Mammary microvascular endothelial cell (primary cell): ENCODE measurements at places on chromosomes 7 and 10. TPM values are rescaled to one million over a fixed set of nuclear protein-coding genes. Genes with fewer than 3 reads are reported as not detected.

The COL26A1 gene
- total RNA-seq: not detected in 2 replicates

The ZPBP gene
- total RNA-seq: not detected in 2 replicates

The GSDME gene
- 32.9 and 34.9 TPM in 2 replicates for total RNA-seq

The GPR146 gene
- total RNA-seq: 7.8 TPM in 2 replicates

The PTF1A gene
- not detected in 2 replicates for total RNA-seq

The GDF2 gene
- total RNA-seq: not detected in 2 replicates

The ITIH5 gene
- 0.30 and 0.80 TPM in 2 replicates for total RNA-seq

The PNLIP gene
- total RNA-seq: not detected in 2 replicates

The UCN3 gene
- not detected in 2 replicates for total RNA-seq

The CLCN1 gene
- total RNA-seq: not detected in 2 replicates

The TLX1 gene
- not detected in 2 replicates for total RNA-seq
